ENCODE measurements at places on chromosomes 2 and 18.

- DNase-seq: peak; percentile 42
Measured at GRCh38 chr18:7902399-7902839, 335.3 kb downstream of the PTPRM start.

GRCh38 chr18:1017227-1018058, 112.8 kb downstream of the ADCYAP1 start:
- DNase-seq: no peak

DNA sequence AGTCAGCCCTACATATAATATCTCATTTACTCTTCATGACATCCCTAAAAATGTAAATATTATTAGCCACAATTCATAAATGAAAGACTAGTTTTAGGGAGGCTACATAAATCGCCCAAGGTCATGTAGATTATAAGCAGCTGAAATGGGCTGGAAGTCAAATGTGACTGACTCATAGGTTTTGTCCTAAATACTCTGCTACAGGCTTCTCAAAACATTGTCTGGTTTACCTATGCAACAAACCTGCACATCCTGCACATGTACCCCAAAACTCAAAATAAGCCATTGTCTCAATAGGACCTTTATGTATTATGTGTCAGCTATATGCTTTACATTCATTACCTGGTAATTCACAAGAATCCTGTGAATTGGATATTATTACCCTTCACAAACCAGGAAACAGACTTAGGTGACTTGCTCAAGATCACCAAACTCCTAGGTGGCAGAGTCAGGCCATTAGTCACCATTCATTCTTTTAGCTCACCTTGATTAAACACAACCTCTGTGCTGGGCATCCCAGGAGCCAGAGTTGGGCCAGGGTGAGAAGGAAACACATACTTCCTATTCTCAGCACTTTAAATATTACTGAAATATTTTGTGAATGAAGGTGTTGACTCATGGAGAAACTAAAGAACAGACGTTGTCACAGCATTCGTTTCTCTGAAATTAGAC, 69.4 kb upstream of the CPO start:
- DNase-seq: no peak

- no peak for DNase-seq
Measured at GRCh38 chr2:101307950-101308431, 510 bp downstream of the RNF149 start.

GRCh38 chr2:160292225-160292624, 92.2 kb upstream of the ITGB6 start:
- DNase-seq: no peak

DNA sequence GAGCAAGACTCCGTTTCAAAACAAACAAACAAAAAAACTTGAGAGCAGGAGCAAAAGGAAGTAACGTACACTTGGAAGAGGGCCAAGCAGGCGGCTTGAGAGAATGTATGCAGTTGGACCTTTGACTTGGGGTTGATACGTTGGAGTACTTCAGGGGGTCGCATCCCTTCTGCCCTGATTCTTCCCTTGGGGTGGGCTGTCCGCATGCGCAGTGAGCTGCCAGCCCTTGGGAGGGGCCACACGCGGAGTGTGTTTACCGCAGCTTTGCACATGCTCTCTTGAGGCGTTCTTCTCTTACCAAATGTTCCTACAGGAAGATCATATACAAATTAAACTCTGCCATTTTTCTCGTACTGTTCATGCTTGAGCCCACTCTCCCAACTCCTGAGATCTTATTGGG, 38.1 kb upstream of the SOCS6 start:
- DNase-seq: no peak

- DNase-seq: peak; percentile 74
Measured at GRCh38 chr2:101473911-101474701, 806 bp downstream of the RFX8 start.

DNA sequence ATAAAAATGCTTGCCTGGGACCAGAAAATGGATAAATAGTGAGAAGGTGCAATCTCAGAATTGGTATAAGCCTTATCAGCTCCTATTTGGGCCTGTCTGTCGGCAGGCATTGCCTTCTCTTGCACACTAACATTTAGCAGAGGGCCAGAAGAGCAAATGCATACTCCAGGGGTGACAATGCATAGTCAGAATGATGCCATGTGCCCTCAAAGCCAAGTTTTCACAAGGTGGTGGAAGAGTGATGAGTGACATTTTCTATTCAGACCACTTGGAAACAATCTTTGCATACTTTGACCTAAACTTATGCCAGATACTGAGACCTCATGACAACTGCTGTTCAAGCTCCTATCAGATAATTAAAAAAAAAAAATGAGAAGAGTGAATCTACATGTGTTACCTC, 276.3 kb downstream of the SETBP1 start:
- no peak for DNase-seq

DNA sequence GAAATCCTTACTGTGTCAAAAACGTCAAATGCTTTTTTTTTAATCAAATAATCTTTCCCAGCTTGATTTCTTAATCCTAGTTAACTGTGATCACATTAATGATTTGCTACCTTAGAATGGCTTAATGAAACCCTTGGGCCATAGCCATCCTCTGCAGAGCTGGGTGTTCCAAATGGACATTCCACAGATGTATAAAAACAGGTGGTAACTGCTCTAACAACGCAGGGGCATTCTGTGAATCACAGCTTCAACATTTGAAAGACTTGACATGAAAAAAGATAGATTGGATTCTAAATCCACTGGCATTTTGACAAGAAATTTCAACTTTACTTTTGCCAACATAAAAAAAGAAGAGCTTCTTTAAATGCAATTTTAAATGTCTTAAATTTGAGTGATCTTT, 69.8 kb upstream of the RASGRP3 start:
- no peak for DNase-seq

DNA sequence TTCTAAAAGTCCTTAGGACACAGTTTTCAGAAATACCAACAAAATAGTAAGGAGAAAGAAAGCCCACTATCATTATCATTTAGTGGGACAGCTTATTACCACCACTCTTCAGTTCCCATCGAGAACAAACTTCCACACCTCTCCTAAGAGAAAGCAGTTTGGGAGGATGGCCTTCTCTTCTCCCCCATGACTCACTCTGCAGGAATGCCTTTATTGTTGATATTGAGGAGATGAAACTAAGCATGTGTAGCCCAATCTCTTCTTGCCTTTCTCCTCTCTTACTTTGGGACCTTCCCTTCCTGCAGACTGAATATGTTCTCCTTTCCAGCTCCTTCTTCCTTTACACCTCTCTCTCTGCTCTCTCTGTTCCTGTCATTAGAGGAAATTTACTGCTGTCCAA, 30.0 kb upstream of the ERMN start:
- peak; percentile 54 for DNase-seq

DNA sequence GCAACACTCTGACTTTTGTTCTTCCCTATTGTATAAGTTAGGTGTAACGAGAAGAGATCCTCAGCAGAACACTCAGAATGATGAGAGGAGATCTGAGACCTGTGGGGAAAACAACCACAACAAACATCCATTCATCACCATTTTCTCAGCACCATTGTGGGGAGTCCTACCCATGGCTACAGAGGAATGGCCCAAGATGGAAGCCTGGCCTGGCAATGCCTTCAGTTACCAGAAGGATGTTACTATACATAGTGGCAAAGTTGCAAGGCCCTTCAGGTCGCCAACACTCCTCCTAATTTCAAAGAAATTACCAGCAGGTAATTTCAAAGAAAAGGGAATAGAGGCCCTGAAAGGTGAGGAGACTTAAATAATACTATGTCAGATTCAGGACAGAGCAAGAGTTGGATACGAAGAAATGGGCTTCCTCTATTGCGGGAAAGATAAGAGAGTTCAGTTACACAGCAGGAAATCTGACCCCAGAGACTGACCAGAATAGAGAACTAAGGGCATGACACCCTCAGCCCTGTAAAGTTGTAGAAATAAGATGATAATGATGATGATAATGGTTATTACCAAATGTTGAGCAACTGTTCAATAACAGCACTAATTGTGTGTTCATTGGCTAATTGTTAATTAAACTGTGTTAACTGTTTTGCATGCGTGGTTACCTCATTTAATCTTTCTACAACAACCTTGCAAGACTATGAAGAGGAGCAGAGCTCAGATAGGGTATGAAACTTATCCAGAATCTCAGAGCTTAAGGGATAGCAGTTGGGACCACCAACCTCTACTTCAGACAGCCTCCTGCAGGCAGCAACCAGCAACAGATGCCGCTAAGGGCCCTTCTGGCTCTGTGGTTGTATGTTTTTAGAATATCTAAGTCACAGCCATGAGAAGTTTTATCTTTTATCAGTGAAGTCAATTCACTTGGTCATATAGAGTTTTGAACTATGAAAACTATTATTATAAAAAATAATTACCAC, 37.5 kb downstream of the DHRS9 start:
- no peak for DNase-seq

DNA sequence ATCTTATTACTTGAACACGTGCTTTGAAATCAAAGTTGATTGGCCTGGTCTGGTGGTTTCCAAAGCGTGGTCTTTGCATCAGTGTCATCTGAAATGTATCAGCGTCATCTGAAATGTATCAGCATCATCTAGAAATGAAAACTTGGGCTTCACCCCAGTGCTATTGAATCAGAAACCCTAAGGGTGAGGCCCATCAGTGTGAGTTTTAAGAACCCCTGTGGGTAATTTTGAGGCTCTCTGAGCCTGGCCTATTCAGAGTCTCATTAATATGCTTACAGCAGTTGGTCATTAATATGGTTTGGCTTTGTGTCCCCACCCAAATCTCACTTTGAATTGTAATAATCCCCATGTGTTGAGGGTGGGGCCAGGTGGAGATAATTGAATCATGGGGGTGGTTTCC, 85.2 kb downstream of the NYAP2 start:
- DNase-seq: no peak

DNA sequence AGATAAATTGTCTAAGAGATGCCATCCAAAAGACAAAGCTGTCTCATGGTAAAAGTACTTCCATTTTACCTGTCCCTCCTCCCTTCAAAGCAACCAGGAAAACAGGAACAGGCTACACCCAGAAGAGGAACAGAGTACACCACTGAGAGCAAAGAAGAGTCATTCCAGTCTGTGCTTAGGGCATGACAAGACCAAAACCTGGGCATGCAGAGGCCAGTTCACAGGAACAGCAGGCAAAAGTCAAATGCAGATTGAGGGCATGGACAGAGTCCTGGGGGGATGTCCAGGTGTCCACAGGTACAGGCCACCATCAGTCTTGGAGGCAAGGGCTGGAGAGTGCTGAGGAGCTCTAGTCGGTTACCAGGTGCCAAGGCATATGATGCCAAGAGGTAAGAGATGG, 23.7 kb downstream of the PLEK start:
- DNase-seq: no peak

DNA sequence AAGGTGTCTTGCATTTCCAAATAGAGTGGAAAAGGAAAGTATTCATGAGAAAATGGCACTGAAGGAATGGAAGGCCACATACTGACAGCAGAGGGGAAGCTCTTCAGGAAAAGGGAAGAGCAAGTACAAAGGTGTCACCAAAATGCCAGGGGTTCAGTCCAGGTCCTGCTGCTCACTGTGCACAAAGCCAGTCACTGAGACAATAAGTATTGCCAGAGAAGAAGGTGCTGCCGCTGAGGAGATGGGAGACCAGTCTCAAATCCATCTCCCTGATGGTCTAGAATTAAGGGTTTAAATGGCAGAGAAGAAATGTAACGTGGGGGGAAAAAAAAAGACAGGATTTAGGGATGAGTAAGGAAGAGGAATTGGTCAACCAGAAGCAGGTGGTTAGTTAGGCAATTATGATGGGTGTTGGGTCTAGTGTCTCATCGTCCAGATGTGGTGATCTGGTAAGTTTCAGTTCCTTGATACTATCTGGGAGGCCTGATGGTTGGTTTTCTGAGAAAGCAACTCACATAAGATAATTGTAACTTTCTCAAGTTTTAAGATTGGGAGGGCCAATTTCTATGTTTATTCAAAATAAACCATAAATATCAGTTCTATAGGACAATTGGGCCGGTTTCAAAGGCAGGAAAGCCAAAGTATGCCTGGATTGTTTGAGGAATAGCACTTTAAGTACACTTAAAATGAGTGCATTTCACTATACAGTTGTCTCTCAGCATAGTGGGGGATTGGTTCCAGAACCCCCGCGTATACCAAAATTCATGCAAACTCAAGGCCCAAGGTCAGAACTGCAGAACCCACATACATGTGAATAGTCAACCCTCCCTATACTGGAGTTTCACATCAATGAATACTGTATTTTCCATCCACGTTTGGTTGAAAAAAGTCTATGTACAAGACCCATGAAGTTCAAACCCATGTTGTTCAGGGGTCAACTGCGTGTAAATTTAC, 109.1 kb upstream of the DNAJC10 start:
- DNase-seq: no peak

DNA sequence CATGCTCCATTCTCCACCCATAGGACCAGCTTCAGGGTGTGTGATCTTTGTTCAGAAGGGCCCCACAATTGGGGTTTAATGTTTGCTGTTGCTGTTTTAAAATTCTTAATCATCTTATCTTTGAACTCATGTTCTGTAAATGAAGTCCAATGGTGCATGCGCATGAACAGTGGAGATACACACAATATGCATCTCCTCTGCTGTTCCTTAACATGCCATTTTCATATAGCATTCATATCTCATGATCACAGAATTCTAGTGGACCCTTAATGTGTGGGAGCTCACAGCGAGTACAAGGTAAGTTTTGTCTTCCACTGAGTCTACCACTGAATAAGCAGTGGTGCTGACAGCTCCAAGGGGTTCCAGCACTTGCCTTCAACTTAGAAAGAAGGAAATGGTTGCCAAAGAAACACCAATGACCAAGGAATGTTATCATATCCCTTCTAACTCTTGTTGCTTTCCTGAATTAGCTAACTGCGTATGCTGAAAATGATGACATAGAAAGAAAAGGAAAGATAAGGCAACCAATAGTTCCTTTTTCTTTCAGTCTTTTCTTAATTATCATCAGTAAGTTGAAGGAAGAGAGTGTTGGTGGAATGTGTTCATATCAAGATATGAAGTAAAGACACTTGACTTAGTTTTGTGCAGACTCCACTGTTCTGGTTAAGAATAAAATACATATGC, 258.9 kb upstream of the FBXO11 start:
- no peak for DNase-seq

DNA sequence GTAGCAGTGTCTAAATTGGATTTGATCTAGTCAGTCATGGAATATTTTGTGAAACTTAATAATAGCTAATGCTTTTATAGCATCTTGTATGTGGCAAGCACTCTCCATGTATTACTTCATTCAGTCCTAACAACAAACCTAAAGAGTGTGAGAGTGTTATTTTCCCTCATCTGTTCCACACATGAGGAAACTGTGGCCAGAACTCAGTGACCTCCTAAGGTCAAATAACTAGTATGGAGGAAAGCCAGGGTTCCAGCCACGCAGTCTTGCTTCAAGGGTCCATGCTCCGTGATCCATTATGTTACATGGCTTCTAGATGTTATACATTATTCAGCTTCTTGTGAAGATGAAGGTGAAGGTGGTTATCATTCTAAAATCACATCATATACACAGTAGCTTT, 45.5 kb downstream of the TWSG1 start:
- DNase-seq: no peak

- DNase-seq: peak; percentile 41
Measured at GRCh38 chr18:70489986-70490933, 201.4 kb downstream of the SOCS6 start.

GRCh38 chr2:195414537-195415100, 242.4 kb upstream of the SLC39A10 start:
- DNase-seq: no peak

Data from fibroblast of skin of right quadriceps (primary cell).